ENCODE measurements at places on chromosomes 16 and 17.

DNA sequence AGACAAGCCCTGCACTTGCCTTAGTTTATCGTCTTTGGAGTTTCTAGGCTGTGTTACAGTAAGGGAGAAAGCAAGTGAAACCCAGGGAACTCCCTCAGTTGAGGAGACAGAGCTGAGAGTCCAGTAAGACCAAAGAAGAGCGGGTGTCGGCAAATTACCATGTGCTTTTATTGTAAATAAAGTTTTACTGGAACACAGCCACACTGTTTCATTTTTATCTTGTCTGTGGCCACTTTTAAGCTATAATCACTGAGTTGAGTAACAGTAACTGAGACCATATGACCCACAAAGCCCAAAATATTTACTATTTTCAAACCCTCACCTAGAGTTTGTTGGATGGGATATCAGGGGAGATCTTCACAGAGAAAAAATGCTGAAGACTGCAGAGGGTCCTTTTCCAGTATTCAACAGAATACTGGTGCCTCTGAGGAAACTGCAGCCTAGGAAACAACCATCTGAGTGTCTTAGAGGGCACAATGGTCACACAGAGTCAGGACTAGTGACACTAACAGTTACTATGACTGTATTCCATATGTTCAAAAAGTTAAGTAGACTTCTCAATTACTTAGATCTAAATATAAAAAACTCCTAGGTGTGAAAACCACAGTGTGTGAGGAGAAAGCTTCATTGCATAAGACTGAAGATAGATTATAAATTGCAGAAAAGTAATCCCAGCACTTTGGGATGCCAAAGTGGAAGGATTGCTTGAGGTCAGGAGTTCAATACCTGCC is 351.1 kb upstream of the TBX2 start:
- DNase-seq, result no peak

DNA sequence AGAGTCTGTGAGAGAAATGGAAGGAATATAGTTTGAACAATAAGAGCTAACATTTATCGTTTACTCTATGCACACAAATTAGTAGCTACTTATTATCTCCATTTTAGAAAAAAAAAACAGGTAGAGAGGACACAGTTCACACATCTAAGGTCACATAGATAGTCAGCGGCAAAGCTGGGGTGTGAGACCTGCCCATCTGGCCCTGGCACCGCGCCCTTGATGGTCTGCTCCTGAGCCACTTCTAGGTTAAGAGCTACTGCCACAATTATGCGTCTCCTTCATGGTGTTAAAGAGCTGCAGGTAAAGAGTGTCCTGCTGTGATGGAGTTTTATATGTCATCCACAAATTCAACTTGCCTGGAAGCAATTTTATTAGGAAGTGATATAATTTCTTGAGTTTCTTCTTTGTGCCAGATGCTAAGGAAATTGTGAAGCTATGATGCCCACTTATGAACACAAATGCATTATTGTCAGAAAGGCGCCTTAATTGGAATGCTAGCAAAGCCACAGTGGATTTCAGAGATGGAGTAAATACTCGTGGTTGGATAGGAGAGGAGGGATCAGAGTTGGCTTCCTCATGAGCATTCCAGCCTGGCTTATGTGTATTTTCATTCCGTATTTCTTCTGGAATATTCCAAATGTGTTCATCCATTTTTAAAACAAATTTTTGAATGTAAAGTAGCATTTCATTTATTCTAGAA is 21.3 kb upstream of the MFSD6L start:
- DNase-seq, result no peak

GRCh38 chr16:82368041-82368440 is 198.0 kb upstream of the MPHOSPH6 start:
- DNase-seq, result peak; percentile 30

GRCh38 chr17:50884439-50885311 is 18.5 kb upstream of the TOB1 start:
- DNase-seq, result no peak

- no peak for DNase-seq
Observed at GRCh38 chr16:47504599-47504998, 43.5 kb downstream of the PHKB start.

DNA sequence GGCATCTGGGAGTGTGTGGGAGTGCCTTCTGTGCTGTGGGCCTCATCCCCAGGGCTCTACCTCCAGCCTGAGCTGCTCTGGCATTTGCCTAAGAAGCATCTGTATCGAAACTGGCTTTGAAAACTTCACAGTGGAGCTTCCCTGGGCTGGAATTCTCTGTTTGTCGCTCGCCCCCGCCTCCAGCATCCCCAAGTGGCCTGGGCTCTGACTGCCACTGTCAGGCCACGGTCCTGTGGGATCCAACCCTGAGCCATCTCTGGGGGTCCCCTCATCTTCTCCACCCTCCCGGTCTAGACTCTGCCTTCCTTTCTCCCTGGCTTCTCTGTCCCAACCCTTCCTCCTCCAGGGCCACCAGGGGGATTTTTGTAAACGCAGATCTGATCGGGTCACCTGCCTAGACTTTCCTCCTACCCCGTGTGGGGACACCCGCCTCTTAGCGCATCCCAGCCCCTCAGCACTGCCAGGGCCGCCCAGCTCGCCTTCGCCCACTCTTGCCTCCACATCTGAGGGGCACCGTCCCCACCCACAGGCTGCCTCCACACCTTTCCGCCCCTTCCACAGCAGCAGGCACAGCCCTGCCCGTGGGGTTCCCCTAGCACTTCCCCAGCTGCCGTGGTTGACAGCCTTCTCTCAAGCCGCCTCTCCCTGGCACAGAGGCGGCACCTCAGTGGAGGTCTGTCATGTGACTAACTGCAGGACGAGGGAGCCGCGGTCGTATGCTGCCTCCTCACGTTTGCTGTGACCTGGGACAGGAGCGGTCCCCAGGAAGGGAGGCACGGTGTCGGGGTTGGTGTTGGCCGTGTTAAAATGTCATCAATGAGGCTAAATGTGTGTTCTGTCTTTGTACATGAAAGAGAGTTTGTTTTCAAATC is 12.0 kb downstream of the TBC1D24 start:
- peak; percentile 90 for DNase-seq

DNA sequence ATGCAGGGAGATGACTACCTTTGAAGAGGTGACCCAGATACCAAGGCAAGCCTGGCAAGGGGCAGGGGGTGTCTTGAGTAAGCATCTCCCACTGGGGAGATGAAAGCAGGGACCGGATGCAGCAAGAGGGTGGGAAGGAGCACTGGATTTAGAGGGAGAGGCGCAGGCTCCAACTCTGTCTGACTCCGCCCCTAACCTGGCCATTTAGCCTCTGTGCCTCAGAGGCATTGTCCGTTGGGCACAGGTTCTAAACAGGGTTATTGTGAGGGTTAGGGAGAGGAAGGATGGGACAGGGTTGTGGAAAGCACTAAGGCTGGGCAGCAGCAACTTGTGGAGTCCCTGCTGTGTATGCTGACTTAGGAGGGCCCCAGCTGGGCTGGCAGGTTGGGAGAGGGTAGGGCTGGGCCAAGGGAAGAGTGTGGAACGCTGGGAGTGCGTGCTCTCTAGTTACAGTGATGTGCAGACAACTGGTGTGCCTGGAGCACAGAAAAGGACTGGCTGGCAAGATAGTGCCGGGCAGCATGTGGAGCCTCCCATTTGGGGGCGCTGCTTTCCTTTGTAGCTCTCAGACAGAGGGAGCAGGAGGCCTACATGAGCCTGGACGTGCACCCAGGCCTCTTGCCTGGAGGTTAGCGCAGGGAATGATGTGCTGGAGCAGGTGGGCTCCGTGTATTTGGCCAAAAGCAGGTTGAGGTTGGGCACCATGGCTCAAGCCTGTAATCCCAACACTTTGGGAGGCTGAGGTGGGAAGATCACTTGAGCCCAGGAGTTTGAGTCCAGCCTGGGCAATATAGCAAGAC is 26.2 kb downstream of the TBX2 start:
- DNase-seq, result peak; percentile 26

DNA sequence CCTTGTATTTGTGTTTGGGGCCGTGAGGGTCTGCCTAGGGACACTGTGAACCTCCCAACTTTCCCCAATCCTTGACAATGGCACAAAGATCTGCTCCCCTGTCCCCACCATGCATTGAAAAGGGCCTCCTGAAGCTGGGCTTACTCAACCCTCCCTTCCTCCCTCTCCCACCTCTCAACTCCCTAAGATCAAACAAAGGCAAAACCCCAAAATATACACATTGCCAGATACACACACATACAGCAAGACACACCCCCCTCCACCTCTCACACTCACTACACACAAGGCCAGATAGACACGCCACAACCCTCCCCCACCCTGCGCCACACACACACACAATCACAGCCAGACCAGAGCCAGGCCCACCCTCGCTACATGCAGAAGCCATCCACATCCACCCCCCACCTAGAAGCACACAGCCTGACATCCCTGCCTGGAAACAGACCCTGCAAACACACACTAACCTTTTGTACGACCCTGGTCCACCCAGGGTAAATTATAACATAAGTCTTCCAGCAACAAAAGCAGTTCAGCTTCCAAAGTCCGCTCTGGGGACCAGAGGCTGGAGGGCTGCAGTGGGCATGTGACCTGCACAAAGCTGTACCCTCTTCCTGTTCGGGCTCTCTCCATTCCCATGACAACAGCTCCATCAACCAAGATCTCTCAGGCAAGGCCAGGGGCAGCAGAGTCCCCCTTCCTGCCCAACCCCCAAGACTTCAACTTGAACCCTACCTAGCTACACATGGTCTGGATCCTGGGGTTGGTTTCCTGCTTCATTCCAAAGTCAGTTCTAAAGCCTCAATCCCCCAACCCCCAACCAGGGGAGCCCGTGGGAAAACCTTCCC is 1.9 kb downstream of the PCGF2 start:
- DNase-seq, result no peak

GRCh38 chr16:27966756-27967155 is 96.8 kb downstream of the GSG1L start:
- peak; percentile 43 for DNase-seq

DNA sequence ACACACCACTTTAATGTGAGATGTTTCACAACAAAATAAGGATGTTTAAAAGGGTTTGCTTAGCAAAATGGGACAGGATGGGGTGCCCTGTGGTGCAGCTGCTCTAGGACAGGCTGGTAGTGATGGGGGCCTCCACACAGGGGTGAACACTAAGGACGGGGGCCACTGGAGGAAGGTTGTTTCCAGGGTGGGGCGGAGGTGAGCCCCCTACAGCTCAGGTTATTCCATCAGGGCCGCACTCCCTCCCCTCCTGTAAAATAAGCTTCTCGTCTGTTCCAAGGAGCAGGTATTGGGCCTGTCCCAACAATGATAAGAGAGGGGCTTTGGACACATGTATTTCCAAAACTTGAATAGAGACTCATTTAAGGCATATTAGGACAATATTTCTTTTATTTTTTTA is 1.9 kb upstream of the HEXD start:
- no peak for DNase-seq

DNA sequence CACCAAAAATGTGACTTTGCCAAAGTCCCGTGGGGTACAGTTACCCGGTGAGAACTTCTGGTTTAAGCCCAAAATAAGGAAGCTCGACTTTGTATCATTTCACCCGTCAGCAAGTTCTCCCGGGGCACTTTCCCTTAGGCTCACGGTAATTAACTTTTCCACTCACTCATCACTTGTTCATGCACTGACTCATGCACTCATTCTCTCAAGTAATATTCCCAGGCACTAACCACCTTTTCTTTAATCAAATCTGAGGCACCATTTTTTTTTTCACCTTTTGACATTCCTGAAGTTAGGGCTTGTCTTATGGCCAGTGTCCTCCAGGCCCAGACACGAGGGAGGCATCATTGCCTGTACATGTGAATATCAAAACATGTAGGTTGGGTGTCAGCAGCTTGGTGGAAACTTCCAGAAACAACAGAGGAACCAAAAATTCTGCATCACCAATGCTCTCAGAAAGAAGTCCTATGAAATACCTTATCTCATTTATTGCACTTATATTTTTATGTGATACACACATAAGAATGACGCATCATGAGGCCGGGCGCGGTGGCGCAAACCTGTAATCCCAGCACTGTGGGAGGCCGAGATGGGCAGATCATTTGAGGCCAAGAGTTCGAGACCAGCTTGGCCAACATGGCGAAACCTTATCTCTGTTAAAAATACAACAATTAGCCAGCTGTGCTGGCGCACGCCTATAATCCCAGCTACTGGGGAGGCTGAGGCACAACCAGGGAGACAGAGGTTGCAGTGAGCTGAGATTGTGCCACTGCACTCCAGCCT is 36.1 kb upstream of the ATP2C2 start:
- DNase-seq, result no peak

DNA sequence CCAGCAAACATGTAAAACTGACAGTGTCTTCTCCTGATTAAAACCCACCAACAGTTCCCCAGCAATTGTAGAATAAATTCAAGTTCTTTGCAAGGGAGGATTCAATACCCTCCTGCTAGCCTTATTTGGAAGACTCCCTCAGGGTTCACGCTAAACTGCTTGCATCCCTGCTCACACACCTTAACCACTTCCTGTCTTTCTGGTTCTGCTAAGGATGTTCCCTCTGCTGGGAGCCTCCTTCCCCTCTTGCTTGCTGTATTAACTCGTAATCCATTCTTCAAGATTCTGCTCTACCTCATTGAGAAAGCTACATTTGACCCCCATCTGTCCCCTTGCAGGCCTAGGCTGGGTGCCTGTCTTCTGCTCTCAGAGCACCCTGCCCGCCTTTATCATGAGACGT is 2.3 kb upstream of the SHISA6 start:
- DNase-seq, result no peak

DNA sequence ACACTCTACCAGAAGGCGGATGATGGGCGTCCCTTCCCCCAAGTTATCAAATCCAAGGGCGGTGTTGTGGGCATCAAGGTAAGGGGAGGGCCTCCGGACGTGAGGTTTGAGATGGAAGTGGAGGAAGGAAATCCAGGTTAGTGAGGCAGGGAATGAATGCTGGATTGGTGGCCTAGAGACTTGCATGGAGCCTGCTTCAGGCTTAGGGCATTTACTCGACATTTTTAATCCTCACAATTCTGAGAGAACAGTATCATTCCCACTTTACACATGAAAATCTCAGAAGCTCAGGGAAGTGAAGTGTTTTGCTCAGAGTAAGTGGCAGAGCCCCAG is 2.0 kb downstream of the ALDOA start:
- DNase-seq, result no peak

DNA sequence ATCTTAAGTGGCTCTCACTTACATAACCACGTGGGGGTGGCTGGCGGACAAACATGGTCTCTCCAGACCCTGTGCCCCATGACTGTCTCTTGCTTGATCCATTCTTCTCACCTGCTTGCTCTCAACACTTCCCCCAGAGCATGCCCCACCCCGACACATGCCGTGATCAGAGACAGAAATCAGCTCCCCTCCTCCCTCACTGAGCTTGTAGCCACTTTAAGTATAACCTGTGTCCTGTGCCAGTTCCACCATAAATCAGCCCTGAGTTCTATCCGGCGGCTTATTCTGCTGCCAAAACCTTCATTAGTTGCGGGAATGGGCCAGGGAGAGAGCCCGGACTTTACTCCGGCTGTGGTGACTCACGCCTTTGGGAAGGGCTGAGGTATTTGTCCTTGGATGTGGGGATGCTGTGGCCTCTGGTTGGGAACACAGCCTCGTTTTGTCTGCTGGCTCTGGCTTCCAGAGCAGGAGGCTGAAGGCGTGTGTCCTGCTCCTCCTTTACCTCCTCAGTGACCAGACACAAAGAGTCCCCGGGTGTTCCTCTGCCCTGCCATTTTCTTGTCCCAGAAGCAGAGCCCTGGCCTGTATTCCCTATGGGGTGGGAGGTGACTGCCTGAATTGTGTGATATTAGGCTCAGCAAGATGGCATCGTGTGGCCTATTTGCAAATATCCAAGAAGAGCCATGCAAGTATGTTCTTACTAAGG is 21.1 kb downstream of the ANKRD40 start:
- no peak for DNase-seq

- DNase-seq, result no peak
Observed at GRCh38 chr17:28345419-28346198, 10.0 kb downstream of the TNFAIP1 start.

Measured in hematopoietic multipotent progenitor cell treated with erythropoietin and hydrocortisone succinate and interleukin-3 and kit ligand, for 4 days (in vitro differentiated cells).